ENCODE measurements at places on chromosomes 16 and 17. TPM values are rescaled to one million over a fixed set of nuclear protein-coding genes. Genes with fewer than 3 reads are reported as not detected.

GRCh38 chr17:80986816-80987475 is 4.7 kb upstream of the CHMP6 start:
- no peak for DNase-seq

GRCh38 chr16:88068476-88069396 is 117.5 kb downstream of the BANP start:
- DNase-seq = no peak

DNA sequence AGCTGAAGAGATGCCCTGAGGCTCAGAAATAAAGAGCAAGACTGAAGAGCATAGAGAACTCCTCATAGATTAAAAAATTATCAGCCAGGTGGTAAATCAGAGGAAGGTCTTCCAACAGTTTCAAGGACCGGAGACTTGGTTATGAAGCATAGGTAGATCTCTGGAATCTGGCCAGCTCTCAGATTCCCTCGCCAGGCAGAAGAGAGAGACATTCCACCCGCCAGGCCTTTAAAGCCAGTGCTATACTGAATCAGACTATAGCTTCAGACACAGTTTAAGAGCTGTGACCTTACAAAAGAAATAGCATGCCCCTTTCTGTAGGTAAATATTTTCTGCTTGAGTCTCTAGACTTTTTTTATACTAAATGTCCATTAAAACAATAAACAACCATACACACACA is 70.3 kb downstream of the NFATC3 start:
- no peak for DNase-seq

DNA sequence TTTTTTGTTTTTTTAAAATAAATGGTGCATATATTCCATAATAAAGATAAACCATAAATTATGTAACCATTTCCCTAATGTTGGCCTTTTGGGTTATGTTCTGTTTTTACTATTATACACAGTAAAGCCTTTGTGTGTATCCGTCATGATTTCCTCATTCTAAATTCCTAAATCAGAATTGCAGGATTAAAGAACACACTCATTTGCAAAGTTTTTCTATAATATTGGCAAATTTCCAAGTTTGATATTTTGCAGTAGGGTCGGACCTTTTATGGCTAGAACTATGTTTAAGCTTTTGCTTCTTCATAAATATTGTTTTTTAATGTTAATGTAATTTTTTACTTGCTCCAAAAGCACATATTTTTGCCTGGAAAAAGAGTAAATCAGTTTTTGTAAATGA is 16.6 kb downstream of the GOSR1 start:
- DNase-seq = no peak

GRCh38 chr17:61426482-61427304 is 25.5 kb upstream of the TBX4 start:
- peak; percentile 87 for DNase-seq

MYH2 gene
- not detected for total RNA-seq

Measured in M059J (cell line).